ENCODE measurements at places on chromosomes 13 and 19. TPM values are rescaled to one million over a fixed set of nuclear protein-coding genes. Genes with fewer than 3 reads are reported as not detected.

Gene VSTM2B
- total RNA-seq: 8.7 TPM

DNA sequence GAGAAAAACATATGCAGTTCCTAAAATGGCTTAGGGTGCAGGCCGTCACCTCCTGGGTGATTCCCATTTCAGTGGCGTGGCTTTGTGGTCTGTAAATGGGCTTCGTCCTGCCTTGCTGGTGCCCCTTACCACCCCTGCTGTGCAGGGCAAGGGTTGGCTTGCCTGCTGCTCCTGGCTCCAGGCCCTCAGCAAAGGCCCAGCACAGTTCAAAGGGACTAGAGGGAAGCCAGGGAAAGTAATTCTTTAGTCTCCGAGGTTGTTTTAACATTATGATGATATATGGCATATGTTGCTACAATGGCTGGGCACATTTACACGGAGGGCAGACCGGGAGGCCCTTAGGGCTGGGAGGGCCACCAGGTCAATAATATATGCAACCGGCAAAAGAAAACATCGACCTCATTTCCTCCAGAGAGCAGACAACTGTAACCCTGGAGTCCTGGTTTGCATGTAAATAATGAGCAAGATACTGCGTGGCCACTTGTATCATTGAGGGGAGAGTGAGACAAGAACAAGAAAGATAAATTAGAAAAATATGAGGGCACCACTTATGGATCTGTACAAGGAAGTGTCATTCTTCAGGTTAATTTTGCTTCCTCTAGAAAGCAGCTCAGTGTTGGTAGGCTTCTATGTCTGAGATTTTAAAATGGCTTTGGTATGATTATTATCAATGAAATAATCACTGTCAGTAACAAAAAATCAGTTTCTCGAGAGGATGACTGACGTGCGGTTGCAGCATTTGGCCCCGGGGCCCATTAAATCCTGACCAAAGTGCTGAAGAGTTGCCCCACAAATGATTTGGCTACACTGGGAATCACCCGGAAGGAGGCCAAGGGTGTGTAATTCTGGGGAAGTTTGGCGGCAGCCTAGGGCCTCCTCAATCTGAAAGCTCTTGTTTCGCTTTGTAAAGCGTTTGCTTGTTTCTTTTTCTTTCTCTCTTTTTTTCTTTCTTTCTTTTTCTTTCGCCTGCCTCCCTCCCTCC is 32.8 kb upstream of the URI1 start:
- DNase-seq: no peak

DNA sequence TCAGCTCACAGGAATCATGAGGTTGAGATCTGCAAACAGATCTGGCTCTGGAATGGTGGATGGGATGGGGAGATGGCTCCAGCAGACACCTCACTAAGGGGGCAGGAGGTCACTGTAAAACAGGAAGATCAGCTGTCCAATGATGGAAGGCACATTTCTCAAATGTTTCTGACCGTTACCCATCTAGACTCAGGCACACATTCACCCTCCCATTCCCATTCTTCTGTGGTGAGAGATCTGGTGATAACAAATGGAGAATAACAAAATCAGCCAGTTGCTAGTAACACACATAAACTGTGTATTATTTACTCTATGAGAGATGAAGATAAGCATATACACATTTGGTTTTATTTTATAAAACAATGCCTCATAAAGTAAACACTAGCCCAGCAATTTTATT is 235.9 kb downstream of the TSHZ3 start:
- peak; percentile 27 for DNase-seq

DNA sequence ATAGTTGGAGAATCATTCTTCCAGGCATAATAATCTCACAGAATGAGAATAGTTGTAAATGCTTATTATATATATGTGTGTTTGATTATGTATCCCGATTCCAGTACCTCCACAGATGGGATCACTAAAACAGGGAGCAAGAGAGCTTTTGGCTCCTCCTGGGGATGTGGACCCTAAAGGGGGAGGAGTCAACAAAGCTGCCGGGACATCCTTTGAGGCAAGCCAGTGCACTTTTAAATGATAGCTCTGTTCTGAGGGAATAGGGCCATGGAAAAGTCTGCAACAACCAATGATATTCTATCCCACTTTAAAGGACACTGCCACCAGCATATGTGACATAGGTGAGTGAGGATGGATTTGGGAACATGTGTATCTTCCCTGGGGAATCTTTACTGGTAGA is 40.8 kb downstream of the SLITRK5 start:
- no peak for DNase-seq

Gene MYO16
- total RNA-seq: 0.04 TPM

Gene KIR2DL1
- not detected for total RNA-seq

Gene CCDC9
- 3.4 TPM for total RNA-seq

Gene LHB
- not detected for total RNA-seq

GRCh38 chr19:15404097-15404779 is 14.6 kb downstream of the AKAP8L start:
- no peak for DNase-seq
